ENCODE measurements at places on chromosomes 11 and 22. TPM values are rescaled to one million over a fixed set of nuclear protein-coding genes. Genes with fewer than 3 reads are reported as not detected.

The ANO9 gene
- not detected for total RNA-seq

DNA sequence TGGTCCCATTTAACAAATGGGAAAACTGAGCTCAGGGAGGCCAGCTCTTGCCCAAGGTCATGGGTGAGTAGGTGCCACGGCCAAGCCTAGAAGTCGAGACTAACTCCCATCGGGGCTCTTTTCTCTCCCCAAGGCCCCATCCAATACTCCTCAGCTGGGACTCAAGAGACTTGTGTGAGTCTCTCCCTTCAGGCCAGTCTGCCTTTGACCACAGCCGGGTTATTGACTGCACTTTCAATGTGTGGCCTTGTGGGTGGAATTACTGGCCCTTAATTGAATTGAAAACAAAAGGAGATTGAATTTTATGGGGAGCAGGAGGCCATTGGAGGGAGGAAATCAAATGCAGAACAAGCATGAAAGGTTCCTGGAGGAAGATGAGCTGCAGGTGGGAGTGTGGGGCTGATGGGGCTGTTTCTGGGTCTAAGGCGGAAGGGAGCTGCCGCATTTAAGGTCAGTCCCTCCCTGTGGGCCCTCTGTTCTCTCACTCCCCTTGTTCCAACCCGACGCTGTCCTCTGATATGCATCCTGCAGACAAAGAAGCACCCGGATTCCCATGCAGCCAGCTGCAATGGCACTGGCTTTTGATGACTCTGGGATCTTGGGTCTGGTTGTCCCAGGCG is 552.8 kb downstream of the MIAT start:
- no peak for DNase-seq

GRCh38 chr11:76762867-76763572 is 20.1 kb upstream of the TSKU start:
- peak; percentile 51 for DNase-seq

The FGF19 gene
- total RNA-seq = not detected

DNA sequence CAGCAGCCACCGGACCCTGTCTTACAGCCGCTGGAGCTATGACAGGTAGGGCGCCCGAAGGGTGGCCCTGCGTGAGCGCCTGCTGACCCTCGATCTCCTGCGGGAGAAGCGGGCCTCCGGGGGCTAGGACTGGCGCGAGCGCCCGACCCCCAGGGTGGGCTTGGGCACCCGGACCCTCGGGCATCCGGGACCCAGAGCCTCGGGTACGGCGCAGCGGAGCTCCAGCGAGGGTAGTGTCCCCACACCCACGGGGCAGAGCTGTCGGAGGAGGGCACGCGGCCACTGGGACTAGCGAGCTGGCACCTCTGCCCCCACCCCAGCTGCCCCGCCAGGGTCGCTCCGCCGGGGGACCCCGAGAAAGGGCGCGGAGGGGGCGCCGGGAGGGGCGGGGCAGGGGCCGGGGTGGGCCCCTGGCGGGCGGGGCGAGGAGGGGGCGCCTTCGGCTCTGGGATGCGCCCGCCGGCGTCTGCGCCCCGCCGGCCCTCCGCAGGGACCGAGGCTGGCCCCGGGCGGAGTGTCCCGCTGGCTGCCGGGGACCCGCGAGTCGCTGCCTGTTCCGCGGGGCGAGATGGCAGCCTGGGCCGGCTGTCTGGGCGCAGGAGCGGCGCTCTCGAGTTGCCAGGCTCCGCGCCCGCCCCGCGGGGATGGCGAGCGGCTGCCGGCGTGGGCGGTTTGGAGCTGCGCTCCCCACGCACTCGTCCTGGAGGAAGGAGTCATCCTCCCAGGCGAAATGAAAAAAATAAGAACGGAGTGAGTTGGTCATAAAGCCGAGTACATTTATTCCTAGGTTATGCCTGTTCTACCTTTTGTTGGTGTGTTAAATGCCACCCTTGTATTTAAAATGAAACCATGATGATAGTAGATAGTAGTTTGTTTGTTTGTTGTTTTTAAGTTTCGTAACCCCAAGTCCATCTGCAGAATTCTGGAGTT is 32.4 kb downstream of the EIF3F start:
- DNase-seq = no peak

GRCh38 chr22:25166266-25167040 is 33.2 kb upstream of the CRYBB3 start:
- DNase-seq = peak; percentile 68
